Activated CD4-positive, alpha-beta T cell treated with anti-CD3 and anti-CD28 coated beads, Interleukin-2, amount 50 U/mL, for 48 hours (primary cell): ENCODE measurements at places on chromosomes 5 and 9.

- DNase-seq, result no peak
Measured at GRCh38 chr9:124273427-124274160, 15.8 kb downstream of the NEK6 start.

- DNase-seq, result no peak
Measured at GRCh38 chr9:93592643-93593021, 16.2 kb downstream of the PHF2 start.

GRCh38 chr9:133538851-133539833 lies 4.6 kb downstream of the ADAMTSL2 start:
- no peak for DNase-seq

GRCh38 chr5:32627219-32627870 lies 42.0 kb downstream of the SUB1 start:
- DNase-seq, result no peak
